ENCODE measurements at places on chromosomes 7 and 10. TPM values are rescaled to one million over a fixed set of nuclear protein-coding genes. Genes with fewer than 3 reads are reported as not detected.

The DBF4 gene
- total RNA-seq = 148 TPM

The SPDYE16 gene
- not detected for total RNA-seq

- H3K27ac ChIP-seq = no peak overlapping the region
- no peaks in the 10 kb centered on the region for H3K27me3 ChIP-seq
- H3K4me1 ChIP-seq = peaks cover 10% of the 10 kb centered on the region
- no peak overlapping the region for H3K4me3 ChIP-seq
Measured at GRCh38 chr10:73859784-73860491, 14.4 kb downstream of the CAMK2G start.

The ACBD7 gene
- 68.7 TPM for total RNA-seq

- H3K4me1 ChIP-seq = peaks cover 41% of the 10 kb centered on the region
- H3K27ac ChIP-seq = no peak overlapping the region
- H3K36me3 ChIP-seq = peaks cover 3% of the 10 kb centered on the region
- H3K27me3 ChIP-seq = peaks cover 15% of the 10 kb centered on the region
- DNase-seq = no peak
- H3K4me3 ChIP-seq = no peak overlapping the region
Measured at GRCh38 chr7:33706771-33707200, 198.6 kb upstream of the BMPER start.

Data from neural progenitor cell (in vitro differentiated cells).